ENCODE measurements at places on chromosomes 12 and 14.

DNA sequence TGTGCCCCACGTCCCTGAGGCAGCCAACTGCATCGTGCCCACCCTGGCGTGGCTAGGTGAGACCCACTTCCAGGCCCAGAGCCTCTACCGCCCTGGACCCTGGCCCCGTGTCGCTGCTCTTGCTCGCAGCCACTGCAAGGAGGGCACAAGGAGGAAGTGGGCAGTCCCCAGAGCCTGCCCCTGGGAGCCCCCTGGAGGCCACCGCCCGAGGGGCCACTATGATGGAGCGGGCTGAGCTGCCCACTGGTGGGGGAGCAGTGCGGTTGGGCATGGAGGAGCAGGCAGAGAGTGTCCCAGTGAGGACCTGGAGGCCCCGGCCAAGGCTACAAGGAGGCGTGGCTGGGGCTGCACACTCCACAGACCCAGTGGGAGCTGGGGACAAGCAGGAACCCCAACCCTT, 323.6 kb downstream of the PCNX1 start:
- DNase-seq: no peak

- no peak for DNase-seq
Observed at GRCh38 chr12:82600379-82600778, 86.3 kb upstream of the TMTC2 start.

- no peak for DNase-seq
Observed at GRCh38 chr14:75631453-75631831, 29.2 kb downstream of the ERG28 start.

DNA sequence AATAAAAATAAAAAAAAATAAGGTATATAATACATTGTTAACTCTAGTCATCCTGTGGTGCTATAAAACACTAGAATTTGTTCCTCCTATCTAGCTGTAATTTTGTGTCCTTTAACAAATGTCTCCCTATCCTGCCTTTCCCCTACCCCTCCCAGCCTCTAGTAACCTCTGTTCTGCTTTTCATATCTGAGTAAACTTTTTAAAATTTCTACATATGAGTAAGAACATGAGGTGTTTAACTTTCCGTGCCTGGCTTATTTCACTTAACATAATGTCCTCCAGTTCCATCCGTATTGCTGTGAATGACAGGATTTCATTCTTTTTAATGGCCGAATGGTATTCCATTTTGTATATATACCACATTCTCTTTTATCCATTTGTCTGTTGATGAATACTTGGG, 71.3 kb upstream of the GNG2 start:
- DNase-seq: no peak

DNA sequence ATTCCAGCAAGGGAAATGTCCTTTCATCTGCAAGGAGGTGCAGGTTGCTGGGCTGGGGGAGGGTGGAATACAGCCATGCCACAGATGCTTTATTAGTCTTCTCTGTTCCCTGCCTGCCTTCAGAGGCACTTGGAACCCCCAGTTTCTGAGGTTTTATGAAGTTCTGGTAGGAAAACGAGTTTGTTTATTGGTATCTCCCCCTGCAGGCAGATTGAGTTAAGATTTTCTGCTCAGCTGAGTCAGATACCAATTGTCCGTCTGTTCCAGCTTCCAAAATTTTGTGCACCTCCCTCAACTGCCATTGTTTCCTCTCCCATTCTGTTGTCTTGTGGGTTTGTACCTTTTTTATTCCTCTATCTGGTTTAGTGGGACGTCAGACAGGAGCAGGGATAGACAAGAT, 155.6 kb downstream of the ETV6 start:
- no peak for DNase-seq

GRCh38 chr12:109872-110271, 43.3 kb downstream of the IQSEC3 start:
- DNase-seq: no peak

DNA sequence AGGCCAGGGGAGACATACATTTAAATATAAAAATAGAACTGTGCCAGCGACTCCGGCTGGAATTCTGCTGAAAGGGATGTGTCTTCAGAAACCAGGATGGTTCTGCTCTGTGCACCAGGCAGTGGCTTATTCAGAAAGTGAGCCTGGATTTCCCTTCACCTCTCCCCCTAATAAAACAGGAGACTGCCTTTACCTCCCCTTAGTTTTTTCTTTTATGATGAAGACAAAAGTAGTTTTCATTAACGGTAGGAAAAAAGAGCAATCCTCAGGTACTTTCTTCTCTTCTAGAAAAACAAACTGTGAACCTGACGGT, 346 bp downstream of the SLC7A8 start:
- no peak for DNase-seq

GRCh38 chr12:26018926-26019325, 60.4 kb downstream of the RASSF8 start:
- no peak for DNase-seq

- no peak for DNase-seq
Observed at GRCh38 chr12:26345471-26346003, 150.2 kb downstream of the SSPN start.

GRCh38 chr14:78253986-78254385, 83.8 kb downstream of the NRXN3 start:
- peak; percentile 85 for DNase-seq

DNA sequence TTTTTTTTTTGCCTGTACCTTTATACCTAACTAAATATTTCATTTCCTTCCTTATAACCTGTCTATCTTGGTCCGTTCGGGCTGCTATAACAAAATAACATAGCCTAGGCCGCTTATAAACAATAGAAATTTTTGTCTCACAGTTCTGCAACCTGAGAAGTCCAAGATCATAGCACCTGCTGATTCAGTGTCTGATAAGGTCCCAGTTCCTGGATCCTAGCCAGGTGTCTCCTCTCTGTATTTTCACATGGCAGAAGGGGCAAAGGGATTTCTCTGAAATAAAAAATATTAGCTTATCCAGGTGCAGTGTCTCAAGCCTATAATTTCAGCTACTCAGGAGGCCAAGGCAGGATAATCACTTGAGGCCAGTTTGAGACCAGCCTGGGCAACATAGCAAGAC, 1046.6 kb upstream of the USP15 start:
- no peak for DNase-seq

- DNase-seq: no peak
Observed at GRCh38 chr12:83250866-83251265, 564.2 kb downstream of the TMTC2 start.

- DNase-seq: no peak
Observed at GRCh38 chr12:56014205-56014604, 6.6 kb upstream of the IKZF4 start.

- DNase-seq: no peak
Observed at GRCh38 chr12:20370014-20370386, 1.7 kb downstream of the PDE3A start.

GRCh38 chr12:69932676-69933552, 107.9 kb downstream of the MYRFL start:
- no peak for DNase-seq

DNA sequence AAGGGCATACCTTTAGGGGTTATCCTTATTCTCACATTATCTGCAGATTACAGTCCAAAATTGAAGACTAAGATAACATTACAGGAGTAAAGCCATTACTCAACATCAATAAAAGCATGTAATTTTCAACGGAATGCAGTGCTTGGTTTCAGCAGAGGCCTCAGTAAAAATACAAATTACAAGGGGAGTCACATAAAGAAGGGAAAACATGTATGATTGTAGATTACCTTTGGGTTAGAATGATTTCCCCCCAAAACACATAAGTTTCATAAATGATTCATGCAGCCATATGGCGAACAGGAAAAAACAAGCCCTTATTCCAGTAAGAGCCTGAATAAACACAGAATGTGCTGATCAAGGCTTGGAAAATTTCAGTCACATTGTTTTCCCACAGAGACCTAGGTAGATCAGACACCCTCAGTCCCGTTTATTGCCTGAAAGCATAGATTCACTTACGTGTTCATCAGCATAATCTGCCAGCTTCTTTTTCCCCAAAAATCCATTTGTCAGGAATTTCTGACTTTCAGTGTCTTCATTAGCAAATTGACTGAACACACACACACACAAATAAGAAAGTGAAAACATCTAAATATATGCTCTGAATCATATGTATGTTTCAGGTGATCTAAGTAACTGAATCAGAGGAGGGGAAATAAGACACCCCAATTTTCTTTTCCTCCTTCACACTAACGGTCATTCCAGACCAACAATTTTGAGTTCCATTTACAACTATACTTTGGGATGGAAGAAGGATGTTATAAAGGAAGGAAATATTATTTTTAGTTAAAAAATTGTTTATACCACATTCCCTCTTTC, 37.5 kb downstream of the SLC38A4 start:
- DNase-seq: no peak

- DNase-seq: no peak
Observed at GRCh38 chr14:53537422-53538315, 384.5 kb upstream of the DDHD1 start.

GRCh38 chr14:31927348-31927832, 149.7 kb upstream of the ARHGAP5 start:
- DNase-seq: peak; percentile 96

GRCh38 chr14:23024612-23025075, 10.1 kb downstream of the PSMB5 start:
- DNase-seq: no peak

DNA sequence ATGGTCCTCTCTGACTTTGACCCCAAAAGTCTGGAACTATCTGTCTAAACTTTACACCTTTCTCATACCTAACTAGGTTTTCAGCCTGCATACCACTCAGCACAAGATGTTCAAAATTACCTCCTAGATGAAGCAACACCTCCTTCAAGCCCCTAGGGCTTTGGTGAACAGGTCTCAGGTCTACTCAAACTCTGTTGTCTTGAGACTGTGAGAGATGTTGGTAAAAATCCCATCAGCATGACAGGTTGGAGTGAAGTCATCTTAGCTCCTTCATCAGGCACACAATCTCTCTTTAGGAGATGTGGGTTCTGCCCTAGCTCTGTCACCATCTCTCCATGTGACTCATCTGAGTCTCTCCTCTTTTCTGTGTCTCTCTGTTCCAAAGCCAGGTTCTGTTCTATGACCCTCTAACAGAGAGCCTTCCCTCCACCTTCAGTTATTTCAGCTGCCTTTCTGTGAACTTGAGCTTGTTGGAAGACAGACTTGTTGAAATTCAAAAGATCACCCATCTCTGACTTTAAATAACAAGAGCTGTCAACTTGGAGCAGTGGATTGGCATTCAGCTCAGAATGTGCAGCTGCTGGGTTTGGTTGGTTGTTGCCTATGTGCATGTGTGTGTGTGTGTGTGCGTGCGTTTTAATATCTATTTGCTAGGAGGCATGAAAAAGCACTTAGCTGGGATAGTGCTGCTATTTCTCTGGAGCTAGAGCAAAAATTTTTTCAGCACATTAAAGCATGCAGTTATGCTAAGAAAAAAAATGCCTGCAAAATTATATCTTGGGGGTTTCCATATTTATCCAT, 130.7 kb downstream of the CRACR2A start:
- no peak for DNase-seq

DNA sequence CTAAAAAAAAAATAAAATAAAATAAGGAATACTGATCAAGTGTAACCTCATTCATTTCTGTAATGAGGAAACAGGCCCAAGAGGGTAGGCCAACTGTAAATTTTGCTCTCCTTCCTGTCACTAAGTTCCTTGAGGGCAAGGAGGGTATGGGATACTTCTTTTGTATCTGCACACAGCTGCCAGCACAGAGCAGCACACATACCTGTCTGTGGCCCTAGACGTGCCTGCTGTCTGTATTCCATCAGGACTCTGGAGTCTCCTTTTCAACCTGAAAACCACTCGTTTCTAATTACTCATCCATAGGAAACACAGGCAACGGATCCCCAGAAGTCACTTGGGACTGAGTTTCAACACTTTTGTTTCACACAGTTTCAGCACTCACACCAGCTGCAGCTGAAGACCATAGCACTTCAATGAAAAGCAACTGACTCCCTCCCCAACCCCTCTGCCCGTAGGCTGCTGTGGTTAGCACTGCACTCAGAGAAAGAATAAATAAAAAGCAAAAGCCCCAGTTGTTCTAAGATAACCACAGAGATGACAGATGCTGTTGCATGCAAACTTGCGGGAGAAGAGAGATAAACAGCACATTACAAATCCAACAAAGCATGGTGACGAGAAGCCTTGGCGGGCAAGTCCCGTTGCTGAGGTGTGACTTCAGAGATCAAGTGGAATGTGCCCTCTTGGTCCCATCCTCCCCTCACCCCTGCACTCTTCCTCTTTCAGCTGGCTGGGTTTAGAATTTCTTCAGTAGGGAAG, 24.9 kb downstream of the CRACR2A start:
- no peak for DNase-seq

DNA sequence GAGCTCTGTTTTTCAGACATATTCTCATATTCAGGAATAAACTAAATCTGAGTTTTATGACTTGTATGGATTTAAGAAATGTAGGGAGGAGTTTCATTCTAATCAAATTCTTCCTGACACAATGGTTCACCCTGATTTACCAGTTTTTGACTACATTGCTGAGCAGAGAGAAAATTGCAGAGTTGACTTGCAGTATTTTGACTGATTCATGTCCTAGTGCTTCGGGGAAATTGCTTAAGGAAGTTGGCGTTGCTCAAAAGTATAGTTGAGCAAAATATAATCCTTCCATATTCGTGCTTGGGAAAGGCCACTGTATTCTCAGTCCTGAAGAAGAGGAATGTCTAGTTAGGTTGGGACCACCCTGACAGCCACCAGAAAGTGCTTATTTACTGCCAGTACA, 1.3 kb upstream of the TWF1 start:
- DNase-seq: no peak

DNA sequence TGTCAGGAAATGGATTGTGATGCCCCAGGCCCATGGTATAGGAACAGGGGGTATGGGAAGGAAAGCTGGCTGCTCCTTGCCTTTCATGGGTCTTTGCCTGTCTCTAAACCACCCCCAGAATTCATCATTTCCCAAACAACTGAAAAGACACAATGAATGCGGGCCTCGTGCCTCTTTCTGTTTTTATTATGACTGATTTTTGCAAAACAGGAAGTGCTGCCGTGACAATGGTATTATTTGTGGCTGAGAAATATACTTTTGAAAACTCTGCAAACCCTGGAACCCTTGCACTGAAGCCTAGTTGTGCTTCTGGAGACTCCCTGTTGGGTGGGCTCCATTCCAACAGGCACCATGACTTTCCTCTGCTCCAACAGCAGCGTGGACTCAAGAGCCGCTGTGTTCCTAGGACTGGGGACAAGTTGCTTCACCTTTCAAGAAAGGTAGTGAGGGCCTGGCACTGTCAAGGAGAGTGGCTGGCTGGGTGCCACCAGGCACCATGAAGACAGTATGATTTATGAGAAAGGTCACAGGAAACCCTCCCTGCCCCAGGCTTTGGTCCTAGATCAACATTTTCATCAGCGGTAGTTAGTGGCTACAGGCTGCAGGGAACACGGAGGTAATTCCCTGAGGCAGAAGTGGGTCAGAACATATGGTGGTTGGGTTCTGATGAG, 4.8 kb upstream of the DGLUCY start:
- peak; percentile 20 for DNase-seq

DNA sequence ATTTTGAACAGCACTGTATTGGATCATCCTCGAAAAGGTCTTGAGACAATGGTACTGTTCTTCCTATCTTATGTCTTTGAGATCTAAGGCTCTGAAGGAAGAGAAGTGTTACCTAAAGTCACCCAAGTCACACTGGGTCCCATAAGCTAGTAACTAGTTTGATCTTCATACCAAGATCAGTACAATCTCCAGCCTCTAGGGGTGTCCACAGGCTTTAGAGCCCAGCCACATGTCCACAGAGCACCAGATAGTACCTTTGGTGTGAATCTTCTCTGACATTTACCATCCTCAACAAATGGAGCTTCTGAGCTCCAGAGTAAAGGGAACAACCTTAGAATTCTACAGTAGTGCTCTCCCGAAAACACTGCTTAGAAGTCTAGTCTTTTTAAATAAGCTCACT, 78.7 kb downstream of the KSR2 start:
- no peak for DNase-seq

- DNase-seq: no peak
Observed at GRCh38 chr12:54941659-54942058, 42.9 kb downstream of the TESPA1 start.
